Hematopoietic multipotent progenitor cell treated with erythropoietin and hydrocortisone succinate and interleukin-3 and kit ligand, for 17 days (in vitro differentiated cells): ENCODE measurements at places on chromosomes 13 and 19.
A peak's percentile ranks its signal among the peaks of the same experiment; 100 is the strongest.

DNA sequence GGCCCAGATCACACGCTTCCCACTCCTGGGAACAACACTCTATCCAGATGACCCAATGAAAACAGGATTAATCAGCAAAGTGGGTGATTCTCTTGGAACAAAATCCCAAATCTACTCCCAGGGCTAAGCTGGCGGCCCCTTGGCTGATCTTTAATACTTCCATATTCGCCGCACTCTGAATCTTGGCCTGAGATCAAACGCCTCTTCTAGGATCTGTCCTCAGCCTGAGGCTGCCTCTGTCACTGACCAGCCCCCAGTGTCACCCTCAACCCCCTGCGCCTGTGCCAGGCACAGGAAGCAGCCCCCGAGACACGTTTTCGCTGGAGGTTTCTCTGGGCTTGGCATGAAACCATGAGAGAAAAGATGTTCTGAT lies 2.4 kb upstream of the CTXN1 start:
- DNase-seq = no peak

GRCh38 chr13:109785892-109786450 lies 412 bp downstream of the IRS2 start:
- DNase-seq = peak; percentile 65

DNA sequence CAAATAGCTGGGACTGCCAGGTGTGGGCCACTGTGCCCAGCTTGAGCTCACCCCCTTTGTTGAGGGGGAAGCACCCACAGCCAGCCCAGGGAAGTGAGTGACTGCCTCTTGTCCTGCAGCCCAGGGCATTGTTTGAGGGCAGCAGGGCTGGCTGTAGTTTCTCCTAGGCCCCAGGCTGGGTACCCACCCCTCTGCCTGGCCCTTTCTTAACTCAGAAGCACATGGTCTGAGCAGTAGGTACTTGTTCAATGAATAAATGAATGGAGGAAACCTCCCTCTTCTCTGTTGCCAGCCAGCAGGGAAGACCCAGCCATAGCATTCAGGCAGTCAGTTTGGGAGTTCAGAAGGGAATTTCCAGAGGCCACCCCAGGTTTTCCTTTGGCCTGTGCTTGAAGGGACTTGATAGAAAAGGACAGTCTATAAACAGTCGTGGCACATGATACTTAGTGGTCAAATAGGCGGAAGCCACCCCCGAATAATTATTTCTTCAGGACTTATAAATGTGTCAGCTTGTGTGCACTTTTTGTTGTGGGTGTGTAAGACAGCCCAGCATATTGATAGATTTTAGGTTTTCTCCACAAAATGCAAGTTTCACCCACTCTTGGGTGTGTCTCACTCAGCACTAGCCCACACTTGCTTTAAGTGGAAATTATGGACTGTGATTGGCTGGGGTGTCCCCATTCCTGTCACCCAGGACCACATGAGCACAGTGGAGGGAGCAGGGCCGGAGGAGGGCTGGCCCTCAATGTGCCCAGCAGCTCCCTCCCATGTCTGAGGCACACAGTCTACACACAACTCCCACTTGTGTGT lies 33.1 kb downstream of the GATAD2A start:
- DNase-seq = no peak

DNA sequence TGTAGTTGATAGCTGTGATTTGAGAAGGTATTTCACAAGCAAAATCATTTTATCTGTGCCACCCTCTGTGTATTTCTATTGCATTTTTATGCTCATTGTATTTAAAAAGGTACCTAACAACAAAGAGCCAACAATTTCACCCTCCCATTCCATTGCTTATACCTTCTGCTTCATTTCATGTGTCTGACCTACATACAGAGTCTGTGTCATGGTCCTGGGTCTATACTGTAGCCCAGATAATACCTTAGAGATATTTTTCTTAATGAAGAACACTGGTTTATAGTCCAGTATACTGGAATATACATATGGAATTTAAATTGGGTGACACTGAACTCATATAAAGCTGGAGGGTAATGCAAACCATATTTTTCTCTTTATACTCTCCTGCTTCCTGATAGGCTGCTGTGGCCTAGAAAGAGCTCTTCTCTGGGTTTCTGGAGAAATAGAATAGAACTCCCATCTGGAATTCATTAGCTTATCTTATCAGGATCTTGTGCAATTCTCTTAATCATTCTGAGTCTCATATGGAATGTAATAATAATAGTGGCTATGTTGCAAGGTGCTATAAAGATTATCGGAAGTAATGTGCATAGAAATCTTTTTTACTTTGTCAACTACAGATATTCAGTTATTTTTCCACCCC lies 31.8 kb upstream of the SPART start:
- DNase-seq = no peak

- DNase-seq = no peak
Observed at GRCh38 chr13:84649853-84650252, 767.6 kb upstream of the SLITRK1 start.

- no peak for DNase-seq
Observed at GRCh38 chr13:93338906-93339305, 112.3 kb downstream of the GPC6 start.

- DNase-seq = no peak
Observed at GRCh38 chr19:3360421-3361383, 5.7 kb upstream of the NFIC start.

DNA sequence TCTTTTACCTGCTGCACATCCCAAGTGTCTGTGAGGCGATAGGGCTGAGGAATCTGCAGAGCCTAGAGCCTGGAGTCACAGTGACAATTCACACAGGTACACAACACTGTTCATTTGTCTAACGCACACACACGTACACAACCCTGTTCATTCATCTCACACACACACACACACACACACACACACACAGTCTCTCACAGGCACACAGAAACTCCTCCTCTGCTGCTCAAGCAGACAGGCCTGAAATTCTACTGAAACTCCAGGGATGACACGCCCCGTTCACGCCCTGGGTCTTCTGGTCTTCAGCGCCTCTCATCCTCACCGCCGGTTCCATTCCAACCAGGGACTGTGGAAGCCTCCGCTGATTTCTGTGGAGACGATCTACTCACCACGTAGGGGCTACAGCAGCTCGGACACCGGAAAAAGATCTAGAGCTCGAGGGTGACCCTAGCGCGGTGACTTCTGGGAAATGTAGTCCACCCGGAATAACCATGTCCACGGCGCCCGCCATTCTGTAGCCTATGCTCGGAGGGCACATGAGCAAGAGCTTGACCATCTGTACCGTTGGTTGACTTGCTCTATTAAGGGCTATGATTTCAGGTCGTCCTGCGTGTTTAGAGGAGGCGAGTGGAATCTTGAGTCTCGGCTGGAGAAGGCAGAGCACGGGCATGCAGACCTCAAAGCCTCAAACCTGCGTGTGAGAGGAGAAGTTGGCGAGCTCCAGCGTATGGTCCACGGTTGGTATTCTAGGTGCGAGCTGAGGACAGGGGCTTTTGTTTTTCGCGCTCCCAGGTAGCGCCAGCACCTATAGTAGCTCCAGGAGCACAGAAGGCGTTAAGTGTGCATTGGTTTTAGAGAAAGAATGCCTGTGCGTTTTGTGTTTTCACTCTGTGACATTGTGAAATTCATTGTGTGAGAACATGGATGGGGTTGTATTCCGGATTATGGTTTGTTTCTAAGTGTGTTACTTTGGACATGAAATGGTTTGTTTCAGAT lies 33.4 kb downstream of the ZNF45 start:
- DNase-seq = peak; percentile 8

- no peak for DNase-seq
Observed at GRCh38 chr19:10209315-10209714, 14.6 kb upstream of the DNMT1 start.

GRCh38 chr13:111302045-111302726 lies 18.3 kb upstream of the TEX29 start:
- DNase-seq = no peak

- DNase-seq = peak; percentile 84
Observed at GRCh38 chr13:20828539-20829364, 55.0 kb upstream of the EEF1AKMT1 start.

GRCh38 chr19:35513628-35514281 lies at the start of gene DMKN:
TSS of gene DMKN (minus strand) at chr19:35513649. CDS start at chr19:35513475, 174 bp downstream.
- DNase-seq = no peak

GRCh38 chr13:83691966-83692365 lies 190.3 kb downstream of the SLITRK1 start:
- no peak for DNase-seq

DNA sequence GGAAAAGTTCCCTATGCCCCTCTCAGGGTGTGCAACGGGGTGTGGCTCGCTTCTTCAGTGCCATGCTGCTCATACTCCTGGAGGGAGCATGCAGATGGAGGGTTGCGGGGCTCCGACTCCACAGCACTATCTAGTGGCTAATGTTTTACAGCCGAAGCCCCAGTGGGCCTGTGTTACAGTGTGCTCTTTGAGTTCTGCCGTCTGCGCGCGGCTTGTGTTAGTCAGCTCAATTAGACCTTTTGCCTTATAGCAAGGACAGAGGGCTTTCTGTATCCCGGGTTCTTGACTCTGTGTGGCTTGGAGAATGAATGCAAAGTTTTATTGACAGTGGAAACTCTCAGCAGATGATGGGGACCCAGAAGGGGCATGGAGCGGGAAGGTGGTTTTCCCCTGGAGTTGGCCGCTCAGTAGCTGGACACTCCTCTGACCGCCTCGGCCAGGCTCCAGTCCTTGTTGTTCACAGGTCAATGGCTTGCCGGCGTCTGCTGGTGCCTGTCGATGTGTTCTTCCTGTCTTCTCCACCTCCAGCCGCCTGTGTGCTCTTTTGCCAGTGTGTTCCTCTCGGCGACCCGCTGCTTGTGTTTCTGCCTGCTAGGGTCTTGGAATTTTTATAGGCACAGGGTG lies 383.4 kb downstream of the LMO7 start:
- DNase-seq = no peak

- DNase-seq = no peak
Observed at GRCh38 chr13:73571376-73571775, 512.6 kb downstream of the KLF5 start.

- DNase-seq = peak; percentile 93
Observed at GRCh38 chr19:48872884-48873475, 759 bp downstream of the PPP1R15A start.

GRCh38 chr13:68026077-68026476 lies 795.9 kb upstream of the PCDH9 start:
- DNase-seq = no peak

DNA sequence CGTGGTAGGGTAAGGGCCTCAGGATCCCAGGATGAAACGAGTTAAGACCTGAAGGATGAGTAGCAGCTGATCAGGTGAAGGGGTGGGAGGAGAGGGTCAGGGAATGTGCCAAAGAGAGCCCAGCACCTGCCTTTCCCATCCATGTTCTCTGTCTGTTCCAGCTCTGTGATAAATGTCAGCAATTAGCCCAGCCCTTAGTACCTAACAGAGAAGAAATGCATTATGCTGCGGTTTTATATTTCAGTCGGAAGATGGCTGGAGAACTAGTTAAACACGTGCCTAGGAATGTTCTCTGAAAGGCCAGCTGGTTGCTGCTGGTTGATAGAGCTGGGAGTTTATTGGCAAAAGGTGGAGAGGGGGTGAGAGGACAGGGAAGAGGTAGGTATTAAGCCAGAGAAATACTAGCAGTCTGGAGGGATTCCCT lies 268.2 kb downstream of the SHISA2 start:
- no peak for DNase-seq

DNA sequence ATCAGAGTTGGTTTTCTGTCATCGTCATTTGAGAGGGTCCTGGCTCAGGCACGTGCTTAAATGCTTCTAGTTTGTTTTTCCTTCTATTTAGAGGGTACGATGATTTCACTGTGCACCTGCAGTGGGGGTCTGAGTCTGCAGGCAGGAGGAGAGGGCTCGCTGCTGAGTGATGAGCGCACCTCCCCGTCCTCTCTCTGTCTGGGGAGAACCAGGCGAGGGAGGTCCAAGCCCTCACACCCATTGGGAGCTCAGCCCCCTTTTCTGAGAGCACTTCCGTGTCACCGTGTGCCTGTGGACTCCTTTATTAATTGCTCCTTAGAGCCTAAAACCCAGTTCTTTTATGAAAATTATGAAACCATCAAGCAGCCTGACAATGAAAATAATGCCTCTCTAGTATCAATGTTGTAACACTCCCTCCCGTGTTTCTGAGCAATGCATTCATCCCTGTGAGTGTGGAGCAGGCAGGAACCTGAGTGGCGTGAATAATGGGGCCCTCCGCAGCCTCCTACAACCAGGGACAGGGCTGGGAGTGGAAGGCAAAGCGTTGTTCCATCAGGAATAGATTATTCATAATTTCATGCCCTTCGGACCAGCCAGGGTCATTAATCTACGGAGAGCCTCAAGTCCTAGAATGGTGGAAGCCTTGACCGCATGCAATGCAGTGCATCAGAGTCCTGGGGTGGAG lies 191.6 kb downstream of the UQCRFS1 start:
- no peak for DNase-seq

DNA sequence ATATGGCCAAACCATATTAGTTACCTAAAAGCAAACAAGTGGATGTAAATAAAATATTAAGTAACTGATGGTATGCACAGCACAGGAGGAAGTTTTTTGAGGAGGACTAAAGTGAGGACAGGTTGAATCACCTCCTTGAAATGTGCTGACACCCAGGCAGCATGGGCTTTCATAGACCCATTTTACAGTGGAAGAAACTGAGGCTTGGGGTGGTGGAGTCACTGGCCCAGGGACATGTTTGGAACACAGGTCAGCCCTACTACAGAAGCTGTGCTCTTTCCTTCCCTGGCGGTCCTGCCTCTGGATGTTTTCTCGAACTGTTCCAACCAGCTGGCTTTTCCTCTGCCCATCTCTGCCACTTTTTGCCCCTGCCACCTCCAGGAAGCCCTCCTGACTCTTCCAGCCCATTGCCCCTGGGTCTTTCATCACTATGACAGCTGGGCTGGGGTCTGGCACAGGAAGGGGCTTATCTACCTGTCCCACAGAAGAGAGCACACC lies 11.2 kb upstream of the PTPRS start:
- DNase-seq = no peak

GRCh38 chr19:51493776-51494175 lies 7.8 kb downstream of the SIGLEC12 start:
- DNase-seq = no peak

- no peak for DNase-seq
Observed at GRCh38 chr19:38711726-38712153, 32.5 kb downstream of the CAPN12 start.

DNA sequence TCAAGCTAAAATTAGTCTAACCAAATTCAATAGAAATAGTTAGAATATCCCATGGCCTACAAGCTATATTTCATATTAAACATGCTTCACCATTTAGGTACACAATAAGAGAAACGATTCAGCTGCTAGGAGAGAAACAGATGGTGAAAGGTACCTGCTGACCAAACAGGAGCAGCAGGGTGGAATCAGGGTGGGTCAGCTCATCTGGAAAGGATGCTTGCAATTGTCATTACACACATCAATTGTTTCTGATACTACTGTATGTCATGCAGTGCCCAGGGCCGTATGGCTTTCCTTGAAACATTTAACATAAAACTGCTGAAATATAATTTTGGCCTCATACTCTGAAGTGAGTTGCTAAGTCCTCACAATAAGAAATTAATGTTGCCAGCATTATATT lies 776.0 kb downstream of the DACH1 start:
- no peak for DNase-seq

DNA sequence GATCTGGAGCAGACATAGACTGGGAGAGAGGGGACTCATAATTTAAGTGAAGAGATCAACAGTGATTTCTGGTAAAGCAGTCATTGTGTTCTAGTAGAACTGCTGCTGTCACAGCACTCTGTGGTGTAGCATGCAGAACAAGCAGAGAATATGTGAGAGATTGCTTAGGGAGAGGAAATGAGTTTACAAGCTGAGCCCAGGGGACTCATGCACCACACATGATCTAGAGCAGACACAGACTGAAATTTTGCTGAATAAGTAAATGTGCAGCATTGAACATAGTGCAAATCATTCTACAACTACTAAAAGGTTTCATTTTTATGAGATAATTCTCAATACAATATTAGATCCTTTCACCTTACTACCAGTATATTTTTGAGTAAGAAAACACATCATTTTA lies 125.7 kb downstream of the MYO16 start:
- DNase-seq = no peak

GRCh38 chr19:4911314-4911713 lies 2.0 kb downstream of the UHRF1 start:
- DNase-seq = no peak
